ENCODE measurements at places on chromosomes 6 and 20.

- no peak for DNase-seq
Measured at GRCh38 chr6:125773387-125774341, 17.1 kb upstream of the NCOA7 start.

DNA sequence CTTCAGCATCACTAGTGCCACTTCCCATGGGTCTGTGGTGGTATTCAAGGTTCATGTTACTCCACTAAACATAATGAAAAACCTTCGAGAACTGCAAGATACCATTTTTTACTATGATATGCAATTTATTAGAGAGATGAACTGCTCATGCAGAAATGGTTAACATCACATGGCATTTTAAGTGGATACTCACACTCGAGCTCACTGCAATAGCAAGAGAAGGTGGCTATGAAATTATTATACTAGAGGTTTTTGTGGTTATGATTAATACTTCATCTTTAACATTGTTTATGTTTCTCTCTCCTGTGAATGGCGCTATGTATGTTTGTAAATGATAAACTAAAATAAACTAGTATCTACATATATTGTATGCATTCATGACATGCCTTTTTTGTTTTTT lies 35.1 kb downstream of the SCAF8 start:
- no peak for DNase-seq

- DNase-seq: no peak
Measured at GRCh38 chr6:56024931-56025330, 149.5 kb upstream of the BMP5 start.

DNA sequence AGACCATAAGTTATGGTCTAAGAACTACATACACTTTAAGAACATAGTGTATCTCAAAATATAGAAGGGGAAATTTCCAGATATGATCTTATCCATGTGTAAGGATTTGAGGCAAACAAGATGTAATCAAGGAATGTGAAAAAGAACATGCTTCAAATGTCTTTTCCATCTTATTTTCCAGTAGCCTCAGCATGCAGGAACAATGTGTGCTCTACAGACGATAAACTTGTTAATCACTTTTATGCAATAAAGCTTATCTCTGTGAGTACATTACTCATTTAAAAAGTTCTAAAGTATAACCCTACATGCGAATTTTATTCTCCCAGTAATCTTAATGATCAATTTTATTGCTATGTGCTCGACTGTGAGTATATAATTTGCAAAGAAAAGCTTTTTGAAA lies 185.2 kb downstream of the ALDH8A1 start:
- DNase-seq: no peak

DNA sequence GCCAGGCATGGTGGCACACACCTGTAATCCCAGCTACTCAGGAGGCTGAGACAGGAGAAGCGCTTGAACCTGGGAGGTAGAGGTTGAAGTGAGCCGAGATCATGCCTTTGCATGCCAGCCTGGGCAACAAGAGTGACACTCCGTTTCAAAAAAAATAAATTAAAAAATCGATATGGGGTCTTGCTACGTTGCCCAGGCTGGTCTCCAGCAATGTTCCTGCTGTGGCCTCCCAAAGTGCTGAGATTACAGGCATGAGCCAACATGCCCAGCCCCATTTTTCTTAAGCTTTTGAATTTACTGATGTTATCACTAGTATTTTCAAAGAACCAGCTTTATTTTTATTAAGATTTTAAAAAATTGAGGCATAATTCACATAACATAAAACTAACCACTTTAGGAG lies 23.6 kb downstream of the POLR1C start:
- no peak for DNase-seq

GRCh38 chr20:35660122-35660937 lies 4.4 kb downstream of the CPNE1 start:
- no peak for DNase-seq

DNA sequence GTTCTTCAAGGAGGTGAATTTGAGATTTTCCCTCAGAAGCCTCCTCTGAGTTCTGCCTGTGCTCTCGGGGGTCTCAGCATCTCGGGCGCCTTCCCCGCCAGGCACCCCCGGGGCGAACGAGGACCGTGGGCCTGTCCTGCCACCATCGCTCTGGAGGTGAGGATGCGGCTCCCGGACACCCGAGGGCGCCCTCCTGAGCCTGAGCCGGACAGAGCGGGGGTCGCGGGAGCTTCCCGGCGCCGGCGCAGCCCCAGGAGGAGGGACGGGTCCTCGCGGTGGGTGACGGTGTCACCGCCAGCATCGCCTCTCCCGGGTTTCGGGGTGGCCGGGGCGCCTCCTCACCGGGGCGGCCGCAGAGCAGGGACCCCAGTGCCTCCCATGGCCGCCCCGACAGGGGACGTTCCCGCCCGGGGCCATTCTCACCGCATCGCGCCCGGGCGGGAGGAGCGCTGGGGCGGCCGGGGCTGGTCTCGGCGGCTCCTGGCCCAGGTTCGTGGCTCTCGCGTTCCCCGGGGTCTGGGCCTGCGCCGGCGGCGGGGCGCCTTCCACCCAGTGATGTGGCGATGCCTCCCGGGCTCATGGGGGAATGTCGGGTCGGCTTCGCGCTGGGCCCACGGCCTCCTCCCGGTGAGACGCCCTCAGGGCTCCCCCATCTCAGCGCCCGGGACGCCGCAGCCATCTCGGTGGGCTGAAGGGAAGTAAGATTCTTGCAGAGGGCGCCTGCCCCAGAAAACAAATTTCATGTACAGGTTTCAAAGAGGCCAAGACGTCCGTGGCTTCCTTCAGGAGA lies 210.5 kb downstream of the ERMARD start:
- no peak for DNase-seq

GRCh38 chr6:41836022-41836659 lies 48.6 kb downstream of the TOMM6 start:
- no peak for DNase-seq

- DNase-seq: no peak
Measured at GRCh38 chr6:5112066-5112799, 27.1 kb downstream of the PPP1R3G start.

DNA sequence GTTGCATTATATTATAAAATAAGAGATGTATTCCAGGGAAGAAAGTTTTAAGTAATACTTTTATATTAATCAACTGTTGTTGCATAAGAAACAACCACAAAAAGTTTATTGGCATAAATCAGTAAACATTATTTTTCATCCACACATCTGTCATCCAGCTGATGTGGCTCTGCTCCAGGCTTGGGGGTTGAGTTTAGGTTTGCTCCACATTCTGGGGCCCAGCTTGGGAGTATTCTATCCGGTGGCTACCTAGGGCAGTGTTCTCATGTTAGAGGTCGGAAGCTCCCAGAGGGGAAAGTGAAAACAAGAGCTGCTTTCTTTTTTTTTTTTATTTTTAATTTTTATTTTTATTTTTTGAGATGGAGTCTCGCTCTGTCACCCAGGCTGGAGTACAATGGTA lies 728.4 kb upstream of the FLRT3 start:
- DNase-seq: no peak

- no peak for DNase-seq
Measured at GRCh38 chr6:55794136-55794812, 81.1 kb downstream of the BMP5 start.

DNA sequence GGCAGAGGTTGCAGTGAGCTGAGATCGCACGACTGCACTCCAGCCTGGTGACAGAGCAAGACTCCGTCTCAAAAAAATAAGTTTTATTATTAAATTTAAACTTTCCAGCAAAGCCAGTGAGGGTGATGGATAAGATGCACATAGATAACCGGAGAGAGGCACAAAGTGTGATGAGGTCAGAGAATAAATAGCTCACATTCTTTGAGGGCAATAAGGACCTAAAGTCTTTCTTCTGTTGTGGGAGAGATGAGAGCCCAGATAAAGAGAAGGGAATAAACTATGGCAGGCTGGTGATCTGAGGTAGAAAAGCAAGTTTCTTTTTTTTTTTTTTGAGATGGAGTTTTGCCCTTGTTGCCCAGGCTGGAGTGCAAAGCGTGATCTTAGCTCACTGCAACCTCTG lies 20.6 kb upstream of the EZR start:
- DNase-seq: no peak

DNA sequence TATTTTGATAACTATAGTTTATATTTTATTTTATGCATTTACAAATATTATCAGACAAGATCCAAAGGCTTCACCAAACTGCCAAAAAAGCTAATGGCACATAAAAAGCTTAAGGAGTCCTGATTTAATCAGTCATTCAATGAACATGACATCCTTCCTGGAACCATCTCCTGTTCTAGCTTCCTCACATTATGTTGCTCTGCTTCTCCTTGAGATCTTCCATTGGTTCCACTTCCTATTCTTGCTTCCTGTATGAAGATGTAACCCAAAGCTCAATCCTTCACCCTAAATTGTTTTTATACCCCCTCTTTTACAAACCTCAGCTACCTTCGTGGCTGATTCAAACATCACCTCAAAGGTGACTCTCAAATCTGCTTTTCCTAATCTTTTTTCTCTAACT lies 4.5 kb upstream of the BRD2 start:
- DNase-seq: no peak

DNA sequence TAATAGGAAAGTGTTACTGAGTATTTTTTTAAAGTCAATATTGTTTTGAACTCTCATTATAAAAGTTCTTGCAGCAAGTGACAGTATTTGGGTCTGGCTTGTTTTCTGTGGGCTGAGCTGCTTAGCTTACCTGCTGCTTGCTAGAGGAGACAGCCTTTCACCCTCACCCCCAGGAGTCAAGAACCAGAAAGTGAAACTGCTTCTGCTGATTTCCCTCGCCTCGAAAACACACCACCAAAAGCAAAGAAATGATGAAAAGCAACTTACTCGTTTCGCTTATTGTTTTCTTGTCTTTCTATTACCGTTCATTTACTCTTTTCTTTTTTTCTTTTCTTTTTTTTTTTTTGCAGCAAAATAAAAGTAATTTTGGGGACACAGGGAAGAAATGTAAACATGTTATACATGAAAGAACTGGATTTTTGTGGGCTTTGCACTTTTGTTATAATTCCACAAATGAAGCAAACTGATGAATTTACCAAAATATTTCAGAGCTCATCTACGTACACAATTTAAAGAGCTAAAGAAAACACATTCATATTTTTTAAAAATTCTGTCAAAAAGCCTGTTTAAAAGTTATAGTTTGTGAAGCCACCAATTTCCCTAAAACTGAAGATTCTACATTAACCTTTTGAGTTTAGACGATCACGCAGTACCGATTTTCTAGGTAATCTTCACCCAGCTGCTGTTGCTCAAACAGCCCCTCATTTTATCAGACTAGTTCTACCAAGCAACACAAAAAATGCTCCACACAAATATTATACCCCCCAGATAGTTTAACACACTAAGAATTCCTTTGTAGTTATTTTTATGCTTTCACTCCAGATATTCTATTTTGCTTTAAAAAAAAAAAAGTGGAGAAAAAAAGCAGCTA lies 1.7 kb downstream of the SCML4 start:
- DNase-seq: no peak

- DNase-seq: no peak
Measured at GRCh38 chr6:113073611-113074191, 726.6 kb downstream of the RFPL4B start.

- no peak for DNase-seq
Measured at GRCh38 chr6:304833-305370, 12.6 kb downstream of the DUSP22 start.

DNA sequence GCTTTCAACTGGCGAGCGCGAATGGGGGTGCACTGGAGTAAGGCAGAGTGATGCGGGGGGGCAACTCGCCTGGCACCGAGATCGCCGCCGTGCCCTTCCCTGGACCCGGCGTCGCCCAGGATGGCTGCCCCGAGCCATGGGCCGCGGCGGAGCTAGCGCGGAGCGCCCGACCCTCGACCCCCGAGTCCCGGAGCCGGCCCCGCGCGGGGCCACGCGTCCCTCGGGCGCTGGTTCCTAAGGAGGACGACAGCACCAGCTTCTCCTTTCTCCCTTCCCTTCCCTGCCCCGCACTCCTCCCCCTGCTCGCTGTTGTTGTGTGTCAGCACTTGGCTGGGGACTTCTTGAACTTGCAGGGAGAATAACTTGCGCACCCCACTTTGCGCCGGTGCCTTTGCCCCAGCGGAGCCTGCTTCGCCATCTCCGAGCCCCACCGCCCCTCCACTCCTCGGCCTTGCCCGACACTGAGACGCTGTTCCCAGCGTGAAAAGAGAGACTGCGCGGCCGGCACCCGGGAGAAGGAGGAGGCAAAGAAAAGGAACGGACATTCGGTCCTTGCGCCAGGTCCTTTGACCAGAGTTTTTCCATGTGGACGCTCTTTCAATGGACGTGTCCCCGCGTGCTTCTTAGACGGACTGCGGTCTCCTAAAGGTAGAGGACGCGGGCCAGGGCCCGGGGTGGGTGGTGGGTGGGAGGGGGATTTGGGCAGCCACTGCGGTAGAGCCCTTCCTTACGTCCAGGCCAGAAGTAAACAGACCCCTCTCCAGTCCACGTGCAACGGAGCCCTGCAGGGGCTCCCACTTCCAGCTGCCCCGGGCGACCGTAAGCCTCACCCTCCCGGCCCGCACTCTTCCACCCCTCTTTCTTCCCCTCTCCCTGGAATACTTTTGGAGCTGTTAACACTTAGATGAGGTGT lies 998 bp downstream of the BMP2 start:
- peak; percentile 25 for DNase-seq

DNA sequence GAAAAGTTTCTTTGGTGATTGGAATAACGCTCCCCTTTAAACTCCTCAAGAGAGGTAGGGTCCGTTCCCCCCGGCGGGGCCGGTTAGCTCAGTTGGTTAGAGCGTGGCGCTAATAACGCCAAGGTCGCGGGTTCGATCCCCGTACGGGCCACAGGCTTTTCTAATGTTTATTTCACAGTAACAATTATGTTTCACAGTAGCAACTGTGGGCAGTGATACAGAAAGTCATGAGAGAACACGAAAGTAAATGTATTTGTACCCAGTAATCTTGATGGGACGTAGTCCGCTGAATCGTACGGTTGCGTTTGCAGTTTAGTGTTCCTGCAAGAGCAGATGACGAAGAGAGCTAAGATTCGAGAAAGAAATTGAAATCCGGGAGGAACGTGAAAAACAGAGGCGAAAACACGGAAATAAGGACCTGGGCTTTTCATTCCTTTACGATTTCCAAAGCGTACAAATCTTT lies 505.5 kb downstream of the PRIM2 start:
- no peak for DNase-seq

DNA sequence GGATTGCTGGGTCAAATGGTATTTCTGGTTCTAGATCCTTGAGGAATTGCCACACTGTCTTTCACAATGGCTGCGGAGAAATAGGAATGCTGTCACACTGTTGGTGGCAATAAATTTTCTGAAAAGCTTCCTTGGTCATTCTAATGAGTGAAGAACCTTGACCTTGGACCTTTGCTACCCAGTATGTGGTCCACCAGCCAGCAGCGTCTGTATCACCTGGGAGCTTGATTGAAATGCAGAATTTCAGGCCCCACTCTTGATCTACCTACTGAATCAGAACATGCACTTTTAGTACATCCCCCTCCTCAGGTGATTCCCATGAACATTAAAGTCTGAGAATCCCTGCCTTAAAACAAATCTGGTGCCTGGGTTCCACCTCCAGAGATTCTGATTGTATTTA lies 27.5 kb upstream of the GLP1R start:
- no peak for DNase-seq

DNA sequence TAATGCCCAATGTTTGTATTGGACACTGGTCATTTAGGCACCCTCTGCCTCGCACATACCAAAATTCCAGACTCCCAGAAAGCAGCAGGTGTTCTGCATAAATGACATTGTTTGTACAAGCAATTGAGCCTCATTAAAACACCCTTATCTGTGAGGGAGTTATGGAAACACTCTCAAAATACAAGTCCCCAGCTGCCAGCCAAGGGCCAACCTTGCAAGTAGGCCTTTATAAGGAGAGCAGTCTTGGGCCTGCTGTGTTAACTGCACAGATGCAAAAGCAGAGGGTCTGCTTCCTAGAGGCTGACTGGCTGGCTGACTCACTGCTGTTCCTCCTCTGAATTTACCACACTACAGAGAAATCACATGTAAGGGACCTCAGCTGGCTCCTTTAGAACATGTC lies 150.4 kb upstream of the HMGN3 start:
- DNase-seq: no peak

- DNase-seq: no peak
Measured at GRCh38 chr6:93784794-93785693, 365.7 kb upstream of the EPHA7 start.
